ENCODE measurements at places on chromosomes 16 and 17.

- DNase-seq = no peak
Measured at GRCh38 chr16:70611224-70611598, 35.1 kb upstream of the IL34 start.

DNA sequence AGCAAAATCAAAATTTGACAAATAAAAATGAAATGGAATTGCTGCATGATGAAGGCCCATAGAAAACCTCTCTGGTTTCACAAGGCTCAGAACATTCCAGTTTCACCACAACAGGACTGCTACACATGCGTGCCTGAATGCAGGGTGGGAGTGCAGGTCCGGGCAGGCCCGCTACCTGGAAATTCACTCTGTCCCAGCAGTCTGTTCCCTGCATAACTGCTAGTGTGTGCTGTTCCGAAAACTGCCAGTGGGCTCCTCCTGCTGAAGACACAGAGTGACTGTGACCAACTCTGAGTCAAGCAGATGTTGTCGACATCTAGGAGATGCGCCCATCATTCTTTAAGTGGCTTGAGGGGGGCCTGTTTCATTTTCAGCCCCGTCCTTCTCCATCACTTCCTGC is 284.8 kb upstream of the MAF start:
- no peak for DNase-seq

DNA sequence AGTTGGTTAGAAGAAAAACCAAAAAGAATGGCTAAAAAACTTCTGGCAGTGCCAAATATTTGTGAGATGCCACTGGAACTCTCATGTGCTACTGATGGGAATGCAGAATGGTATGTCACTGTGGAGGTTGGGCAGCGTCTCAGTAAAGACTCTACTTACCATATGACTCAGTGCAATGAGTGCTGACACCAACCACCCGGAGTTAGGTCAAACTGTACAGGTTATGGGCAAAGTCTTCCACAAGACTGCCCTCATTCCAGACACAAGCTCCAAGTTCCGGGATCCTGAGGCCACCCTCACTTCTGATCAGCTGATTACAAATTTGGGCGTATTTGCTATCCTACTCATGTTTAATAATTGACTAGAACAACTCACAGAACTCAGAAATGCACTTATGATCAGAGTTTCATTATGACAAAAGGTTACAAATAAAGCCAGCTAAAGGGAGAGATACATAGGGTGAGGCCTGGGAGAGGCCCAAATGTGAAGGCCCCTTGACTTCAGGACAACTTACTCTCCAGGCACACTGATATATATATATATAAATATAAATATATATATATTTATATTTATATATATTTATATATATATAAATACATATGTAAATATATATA is 114.9 kb downstream of the TRIM37 start:
- DNase-seq = no peak

DNA sequence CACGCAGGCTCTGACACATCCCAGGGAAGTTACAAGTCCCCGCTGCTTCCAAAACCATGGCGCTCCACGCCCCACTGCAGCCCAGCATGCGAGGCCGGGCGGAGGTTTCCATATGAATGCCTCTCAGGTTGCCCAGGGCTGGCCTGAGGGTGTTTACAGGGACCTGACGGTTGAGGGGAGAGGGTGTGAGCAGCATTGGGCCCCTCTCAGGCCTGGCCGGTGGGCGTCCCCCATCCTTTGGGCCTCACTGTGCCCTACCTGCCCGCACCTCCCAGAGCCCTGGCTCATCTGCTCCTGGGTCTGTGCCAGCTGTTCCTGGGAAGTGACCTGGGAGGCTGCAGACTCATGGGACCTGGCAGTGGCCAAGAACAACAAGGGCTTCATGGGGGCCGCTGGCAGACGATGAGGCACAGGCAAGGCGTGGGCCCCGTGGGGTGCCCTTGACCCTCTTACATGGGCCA is 173.5 kb downstream of the C16orf95 start:
- no peak for DNase-seq

GRCh38 chr16:51685498-51685897 is 534.4 kb upstream of the SALL1 start:
- no peak for DNase-seq

DNA sequence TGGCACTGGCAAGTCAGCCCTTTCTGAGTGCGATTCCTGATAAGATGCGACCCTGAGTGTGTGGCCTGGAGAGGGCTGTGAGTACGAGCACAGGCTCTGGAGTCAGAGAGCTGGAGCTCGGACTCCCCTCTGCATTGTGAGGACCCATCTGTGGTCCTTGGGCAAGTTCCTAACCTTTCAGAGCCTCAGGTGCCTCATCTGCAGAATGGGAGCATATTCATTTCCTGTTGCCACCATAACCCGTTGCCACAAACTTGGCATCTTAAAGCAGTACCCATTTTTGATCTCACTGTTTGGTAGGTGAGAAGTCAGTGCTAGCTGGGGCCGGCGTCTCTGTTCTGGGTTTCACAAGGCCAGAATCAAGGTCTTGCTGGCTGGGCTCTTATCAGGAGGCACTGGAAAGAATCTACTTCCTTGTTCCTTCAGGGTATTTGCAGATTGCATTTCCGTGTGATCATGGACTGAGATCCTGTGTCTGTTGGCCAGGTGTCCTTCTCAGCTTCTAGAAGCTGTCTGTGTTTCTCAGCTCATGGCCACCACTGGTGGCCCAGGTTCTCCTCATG is 20.2 kb downstream of the KNOP1 start:
- no peak for DNase-seq

- peak; percentile 33 for DNase-seq
Measured at GRCh38 chr16:88633684-88634140, 4.7 kb upstream of the IL17C start.

GRCh38 chr17:82440991-82441627 is 9.4 kb downstream of the CYBC1 start:
- DNase-seq = no peak

GRCh38 chr17:4043862-4044261 is 79.6 kb upstream of the ATP2A3 start:
- peak; percentile 49 for DNase-seq

DNA sequence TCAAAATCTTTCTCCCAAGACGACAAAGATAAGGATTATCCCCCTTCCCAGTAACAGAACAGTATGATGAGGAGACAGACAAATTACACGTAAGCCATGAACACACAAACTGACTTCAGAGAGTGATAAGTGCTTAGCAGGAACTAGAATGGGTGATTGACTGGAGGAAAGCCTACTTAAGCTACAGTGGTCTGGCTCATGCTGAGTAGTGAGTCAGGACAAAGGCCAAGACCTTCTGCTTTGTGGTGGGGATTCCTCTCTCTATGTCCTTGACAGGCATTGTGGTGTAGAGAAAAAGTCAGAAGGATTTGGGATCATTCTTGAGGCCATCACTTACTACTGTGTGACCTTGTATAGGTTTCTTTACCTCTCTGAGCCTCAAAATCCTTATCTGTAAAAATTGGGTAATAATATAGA is 381.9 kb upstream of the CCL2 start:
- no peak for DNase-seq

DNA sequence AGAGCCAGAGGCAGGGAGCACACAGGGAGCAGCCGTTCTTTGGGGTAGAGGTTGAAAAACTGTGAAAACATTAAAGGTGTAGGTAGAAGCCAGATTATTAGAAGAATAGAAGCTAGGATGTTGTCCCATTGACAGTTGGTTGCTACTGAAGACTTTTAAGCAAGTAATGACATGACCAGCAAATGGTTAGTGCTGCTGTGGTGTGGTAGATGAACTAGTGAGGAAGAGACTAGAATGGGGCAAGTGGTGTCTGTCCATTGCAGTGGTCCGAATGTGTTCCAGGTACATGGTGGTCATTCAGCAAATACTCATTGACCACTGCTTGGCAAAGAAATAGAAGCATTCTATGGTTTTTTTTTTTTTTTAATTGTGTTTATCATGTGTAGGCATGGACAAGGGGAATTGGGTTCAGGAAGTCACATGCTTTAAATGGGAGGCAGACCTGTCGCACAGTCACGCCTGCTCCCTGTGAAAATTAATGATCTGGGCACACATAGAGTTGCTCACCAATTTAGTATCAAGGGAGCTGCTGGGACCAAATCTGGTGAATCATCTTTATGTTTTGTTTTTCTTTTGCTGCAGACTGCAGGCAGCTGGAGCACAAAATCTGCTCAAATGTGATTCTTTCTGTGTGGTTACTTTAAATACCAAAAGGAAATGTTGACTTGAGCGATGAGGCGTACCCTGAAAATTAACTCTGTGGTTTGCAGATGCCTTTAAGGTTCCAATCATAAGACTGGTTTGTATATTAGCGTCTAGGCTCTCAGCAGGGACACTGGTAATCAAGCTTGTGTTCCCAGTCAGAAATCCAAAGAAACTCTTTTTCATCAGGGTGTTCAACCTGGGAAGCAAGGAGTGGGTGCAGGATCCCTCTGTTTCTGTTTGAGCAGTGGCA is 30.7 kb downstream of the YPEL2 start:
- DNase-seq = no peak

DNA sequence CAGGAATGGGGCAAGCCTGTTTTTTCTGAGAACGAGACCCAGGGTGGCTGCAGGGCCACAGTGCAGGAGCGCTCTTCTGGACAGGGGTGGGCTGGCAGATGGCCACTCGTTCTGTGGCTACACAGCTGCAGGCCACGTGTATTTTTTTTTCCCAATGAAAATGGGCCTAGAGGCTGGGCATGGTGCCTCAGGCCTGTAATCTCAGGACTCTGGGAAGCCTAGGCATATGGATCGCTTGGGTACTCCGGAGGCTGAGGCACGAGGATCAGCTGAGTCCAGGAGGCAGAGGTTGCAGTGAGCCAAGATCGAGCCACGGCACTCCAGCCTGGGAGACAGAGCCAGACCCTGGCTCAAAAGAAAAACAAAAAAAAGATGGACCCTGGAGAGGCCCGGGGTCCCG is 6.8 kb downstream of the UNKL start:
- no peak for DNase-seq

DNA sequence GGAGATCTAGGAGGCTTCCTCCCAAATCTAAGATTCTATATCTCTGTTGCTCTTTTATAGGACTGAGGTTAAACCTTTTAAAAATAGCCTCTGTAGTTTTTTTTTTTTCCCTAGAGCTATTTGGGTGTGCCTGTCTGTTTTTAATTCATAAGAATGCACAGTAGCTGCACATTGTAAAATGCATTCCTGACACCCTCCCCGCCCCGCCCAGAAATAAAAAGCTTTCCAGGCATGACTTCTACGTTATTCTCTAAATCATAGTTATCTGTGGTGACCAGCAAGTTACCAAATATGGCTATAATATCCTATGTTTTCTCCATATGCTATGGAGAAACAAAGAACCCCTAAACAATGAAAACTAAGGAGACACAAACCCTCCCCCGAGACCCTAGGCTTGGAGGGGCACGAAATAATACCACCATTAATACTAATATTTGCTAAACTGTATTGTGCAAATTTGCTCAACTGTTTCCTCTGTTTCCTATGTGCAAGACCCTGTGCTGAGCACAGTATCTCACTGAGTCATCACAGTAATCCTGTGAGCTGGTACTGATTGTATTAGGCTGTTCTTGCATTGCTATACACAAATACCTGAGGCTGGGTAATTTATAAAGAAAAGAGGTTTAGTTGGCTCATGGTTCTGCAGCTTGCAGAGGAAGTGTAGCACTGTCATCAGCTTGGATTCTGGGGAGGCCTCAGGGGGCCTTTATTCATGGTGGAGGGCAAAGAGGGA is 388.3 kb downstream of the CA10 start:
- DNase-seq = no peak

- DNase-seq = no peak
Measured at GRCh38 chr17:16915752-16916556, 56.0 kb downstream of the TNFRSF13B start.

DNA sequence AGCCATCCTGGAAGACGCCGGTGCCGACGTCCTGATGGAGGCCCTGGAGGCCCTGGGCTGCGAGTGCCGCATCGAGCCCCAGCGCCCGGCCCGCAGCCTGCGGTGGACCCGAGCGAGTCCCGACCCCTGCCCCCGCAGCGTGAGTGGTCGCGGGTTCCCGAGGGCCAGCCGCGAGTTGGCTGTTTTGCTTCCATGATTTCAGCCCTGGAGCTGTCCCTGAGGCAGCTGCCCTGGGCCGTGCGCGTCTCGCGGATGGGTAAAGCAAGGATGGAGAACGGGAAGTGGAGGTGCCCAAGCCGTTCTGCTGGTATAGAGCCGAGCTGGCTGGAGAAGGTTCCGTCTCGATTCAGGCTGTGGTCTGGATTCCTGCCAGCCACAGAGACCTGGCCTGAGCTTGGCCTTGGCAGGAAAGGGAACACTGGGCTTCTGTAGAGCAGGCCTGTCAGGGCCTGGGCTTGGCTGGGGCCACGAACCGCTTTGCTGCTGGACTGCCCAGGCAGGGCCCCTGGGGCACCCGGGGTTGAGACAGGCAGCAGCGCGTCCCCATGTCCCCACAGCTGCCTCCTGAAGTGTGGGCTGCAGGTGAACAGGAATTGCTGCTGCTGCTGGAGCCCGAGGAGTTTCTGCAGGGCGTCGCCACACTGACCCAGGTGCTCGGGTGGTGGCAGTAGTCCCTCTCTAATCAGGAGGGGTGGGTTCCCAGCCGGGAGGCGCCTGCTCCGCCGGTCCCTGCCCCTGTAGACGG is 941 bp upstream of the MRPS34 start:
- DNase-seq = no peak

DNA sequence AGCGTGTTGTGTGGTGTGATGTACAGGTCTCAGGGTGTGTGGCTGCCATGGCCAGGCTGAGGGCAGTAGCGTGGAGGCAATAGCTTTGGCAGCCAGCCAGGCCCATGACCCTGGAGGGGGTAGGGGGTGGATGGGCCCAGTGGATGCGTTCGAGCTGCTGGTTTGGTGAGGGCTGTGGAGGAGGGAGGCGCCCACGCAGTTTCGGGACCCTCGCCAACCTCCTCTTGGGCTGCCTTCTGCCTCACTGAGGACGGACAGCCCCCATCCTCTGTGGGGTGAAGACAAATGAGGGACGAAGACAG is 238.6 kb upstream of the GSE1 start:
- no peak for DNase-seq

DNA sequence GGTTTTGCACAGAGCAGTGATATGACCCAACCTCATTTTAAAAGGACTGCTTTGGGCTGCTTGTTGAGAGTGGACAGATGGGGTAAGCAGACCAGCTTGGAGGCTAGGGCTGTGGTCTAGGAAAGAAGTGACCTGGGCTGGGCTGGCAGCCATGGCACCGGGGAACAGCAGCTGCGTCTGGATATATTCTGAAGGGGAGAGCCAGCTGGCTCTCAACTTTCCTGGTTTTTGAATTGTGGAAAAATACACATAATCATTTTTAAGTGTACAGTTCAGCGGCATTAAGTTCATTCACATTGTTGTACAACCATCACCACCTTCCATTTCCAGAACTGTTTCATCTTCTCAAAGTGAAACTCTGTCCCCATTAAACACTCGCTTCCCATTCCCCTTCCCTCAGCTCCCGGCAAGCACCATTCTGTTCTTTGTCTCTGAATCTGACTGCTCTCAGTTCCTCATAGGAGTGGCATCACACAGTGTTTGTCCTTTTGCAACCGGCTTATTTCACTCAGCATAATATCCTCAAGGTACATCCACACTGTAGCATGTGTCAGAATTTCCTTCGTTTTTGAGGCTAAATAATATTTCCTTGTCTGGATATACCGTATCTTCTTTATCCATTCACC is 113.2 kb downstream of the SPECC1 start:
- DNase-seq = no peak

All from stimulated activated CD4-positive, alpha-beta T cell treated with anti-CD3 and anti-CD28 coated beads, Interleukin-12 subunit alpha, Interleukin-12 subunit beta, amount 100 ng/mL, for 4 hours (primary cell).